HT1080 (cell line): ENCODE measurements at places on chromosomes 5 and 9.

GRCh38 chr5:176912115-176912514, 13.0 kb upstream of the HK3 start:
- DNase-seq, result no peak

GRCh38 chr9:136328622-136329041, 1.3 kb downstream of the GPSM1 start:
- no peak for DNase-seq

GRCh38 chr5:150599917-150600511, 40.4 kb upstream of the SYNPO start:
- peak; percentile 56 for DNase-seq

DNA sequence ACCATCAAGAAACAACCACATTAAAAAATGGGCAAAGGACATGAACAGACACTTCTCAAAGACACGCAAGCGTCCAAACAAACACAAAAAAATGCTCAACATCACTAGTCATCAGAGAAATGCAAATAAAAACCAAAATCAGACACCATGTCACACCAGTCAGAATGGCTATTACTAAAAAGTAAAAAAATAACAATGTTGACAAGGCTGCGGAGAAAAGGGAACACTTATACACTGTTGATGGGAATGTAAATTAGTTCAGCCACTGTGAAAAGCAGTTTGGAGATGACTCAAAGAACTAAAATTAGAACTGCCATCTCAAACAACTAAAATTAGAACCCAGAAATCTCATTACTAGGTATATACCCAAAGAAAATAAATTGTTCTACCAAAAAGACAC, 80.4 kb downstream of the CAAP1 start:
- DNase-seq, result no peak

GRCh38 chr5:2523180-2523579, 228.3 kb downstream of the IRX2 start:
- no peak for DNase-seq

DNA sequence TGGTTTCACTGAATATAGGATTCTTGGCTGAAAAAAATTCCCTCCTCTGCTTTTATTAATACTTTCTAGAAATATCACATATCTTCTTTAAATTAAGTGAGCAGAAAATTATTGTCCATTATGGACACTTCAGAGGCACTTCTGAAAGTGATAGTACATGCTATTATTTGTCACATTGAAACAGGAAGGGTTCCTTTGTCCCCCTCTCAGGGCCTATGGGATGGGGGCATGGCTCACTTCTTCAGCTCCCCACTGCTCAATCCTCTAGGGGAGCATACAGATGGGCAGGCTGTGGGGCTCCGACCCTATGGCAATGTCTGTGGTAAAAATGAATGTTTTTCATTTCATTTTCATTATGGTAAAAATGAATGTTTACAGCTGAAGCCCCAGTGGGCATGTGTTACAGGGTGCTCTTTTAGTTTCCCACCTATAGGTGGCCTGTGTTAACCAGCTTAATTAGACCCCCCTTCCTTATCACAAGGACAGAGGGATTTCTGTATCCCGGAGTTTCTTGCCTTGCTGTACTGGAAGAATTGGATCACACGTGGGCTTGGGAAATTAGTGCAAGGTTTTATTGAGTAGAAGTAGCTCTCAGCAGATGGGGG, 1225.2 kb downstream of the PTPRD start:
- DNase-seq, result peak; percentile 7

GRCh38 chr5:158637039-158637438, 462.7 kb downstream of the EBF1 start:
- DNase-seq, result no peak

- DNase-seq, result peak; percentile 45
Measured at GRCh38 chr5:122311961-122312590, at the start of gene SNCAIP. Gene SNCAIP, plus strand, starts transcription at chr5:122312237. Its CDS starts 78,898 bp downstream, at chr5:122391135.

GRCh38 chr9:4615251-4615650, 46.8 kb upstream of the PLPP6 start:
- DNase-seq, result no peak

DNA sequence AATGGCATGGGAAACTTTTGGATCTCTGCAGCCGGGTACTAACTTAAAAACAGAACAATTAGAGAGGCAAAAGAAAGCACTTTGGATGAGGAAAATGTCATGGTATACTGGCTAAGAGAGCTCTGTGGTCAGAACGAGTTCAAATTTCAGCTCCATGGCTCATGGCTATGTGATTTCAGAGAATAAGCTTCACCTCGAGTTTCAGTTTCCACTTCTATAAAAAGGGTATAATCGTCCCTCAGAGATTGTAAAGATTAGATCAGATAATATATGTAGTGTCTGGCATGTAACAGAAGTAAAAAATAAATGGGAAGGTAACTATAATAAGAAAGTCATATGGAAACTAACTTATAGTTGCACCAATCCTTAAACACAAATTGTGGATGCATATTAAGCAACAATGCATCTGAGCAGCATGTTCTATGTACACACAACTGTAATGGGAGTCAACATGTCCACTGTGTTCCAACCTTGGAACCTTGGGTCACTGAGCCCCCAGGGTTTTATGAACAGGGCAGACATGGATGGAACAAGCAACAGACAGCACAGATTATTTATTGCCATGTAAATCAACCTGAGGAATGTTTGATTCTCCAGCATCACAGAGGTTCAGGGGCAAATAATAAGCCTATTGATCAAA, 145.4 kb downstream of the MAPKAP1 start:
- DNase-seq, result no peak

DNA sequence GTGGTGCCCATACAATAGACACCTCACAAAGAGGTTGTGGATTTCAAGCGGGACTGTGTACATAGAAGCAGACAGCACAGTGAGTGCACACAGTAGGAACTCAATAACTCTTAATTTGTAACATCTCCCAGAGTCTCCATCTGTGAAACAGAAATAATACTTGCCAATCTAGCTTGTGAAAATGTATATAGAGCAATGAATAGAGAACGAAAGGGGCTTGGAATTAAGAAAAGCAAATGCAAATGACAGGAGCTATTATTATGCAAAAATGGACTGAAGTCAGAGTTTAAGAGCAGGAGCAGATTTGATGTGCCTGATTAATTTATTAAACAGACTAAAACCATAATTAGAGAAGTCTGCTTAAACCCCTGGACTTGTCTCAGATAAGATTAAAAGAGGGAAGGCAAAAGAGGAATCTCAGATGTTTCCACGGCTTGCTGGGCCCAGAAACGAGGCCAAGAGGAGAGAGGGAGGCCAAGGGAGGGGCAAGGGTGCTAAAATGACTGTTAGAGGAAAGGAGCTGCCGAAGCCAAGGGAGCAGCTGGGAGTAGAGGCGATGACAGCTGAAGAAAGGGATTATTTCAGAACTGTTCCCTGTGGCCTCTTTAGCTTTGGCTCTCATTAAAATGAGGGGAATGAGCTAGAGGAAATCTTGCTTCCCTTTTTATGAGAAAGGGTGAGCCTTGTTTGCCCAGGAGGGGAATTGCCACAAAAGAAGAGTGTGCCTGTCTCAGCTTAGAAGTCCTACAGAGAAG, 72.1 kb downstream of the FEM1C start:
- no peak for DNase-seq

- no peak for DNase-seq
Measured at GRCh38 chr5:131394128-131394527, 130.3 kb downstream of the CDC42SE2 start.

GRCh38 chr5:142046191-142046590, 33.4 kb upstream of the GNPDA1 start:
- no peak for DNase-seq

DNA sequence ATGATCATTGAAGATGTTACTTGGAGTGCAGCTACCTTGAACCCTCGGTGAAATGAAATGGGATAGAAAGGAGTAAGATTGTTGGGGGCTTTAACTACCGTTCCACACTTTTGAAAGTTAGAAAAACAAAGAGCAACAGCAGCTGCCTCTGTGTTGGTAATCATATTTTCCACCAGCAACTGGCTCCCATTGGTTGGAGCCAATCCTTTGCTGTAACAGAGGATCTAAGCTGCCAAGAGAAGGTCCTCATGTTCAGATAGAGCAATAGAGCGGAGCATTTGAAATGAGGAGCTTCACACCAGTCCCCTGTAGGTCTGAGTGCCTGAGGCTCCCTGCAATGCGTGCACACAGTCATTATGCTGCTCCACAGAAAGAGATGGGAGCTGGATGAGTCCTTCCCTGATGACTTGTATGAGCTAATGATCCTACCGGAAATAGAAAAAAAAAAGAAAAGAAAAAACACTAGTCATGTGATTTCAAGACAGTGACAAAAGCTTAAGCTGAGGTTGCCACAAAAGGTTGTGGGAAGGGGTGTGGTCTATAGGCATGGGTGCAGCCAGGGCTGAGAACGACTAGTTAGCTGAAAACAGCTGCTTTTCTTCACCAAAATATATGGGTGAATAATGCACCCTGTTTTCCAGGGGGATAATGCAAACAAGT, 300.7 kb downstream of the MLLT3 start:
- DNase-seq, result peak; percentile 52

DNA sequence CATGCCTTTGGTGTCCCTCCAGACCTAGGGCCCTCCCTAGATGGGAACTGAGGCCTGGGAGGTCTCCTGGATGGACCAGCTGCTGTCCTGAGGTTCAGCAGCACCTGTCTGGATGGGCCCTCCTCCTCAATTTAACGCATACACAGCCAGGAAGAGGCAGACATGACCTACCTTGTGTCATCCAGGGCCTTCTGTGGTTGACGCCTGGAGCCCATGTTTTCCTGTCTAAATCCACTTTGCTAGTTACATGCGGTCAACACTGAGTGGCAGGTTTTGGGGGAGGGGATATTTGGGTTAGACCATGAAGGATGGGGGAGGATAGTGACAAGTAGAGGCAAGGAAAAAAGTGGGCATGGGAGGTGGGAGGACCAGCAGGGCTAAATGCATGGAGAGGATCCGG, 3.1 kb upstream of the STC2 start:
- DNase-seq, result no peak

DNA sequence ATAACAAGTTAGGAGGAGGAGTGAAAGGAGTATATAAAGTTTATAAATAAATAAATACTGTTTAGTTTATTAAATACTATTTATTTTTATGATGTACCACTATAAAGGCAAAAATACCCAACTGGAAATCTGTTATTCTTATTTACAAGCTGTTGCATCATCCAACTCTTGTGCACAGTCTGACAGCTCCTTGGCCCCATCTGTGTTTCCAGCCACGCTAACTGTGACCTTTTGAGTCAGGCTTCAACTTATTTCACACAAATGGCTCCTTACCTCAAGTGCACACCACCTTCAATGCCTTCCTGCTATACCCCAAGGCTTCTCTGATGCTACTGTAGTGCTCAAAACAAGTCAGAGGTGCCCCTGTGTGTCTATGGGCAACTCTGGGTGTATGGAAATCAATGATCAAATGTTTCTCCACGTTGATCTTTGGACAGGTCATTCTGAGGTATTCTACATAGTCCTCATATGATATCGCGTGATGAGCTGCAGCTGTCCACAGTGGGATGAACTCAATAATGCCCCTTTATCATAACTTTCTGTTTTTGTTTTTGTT, 303.2 kb upstream of the GRAMD2B start:
- no peak for DNase-seq

DNA sequence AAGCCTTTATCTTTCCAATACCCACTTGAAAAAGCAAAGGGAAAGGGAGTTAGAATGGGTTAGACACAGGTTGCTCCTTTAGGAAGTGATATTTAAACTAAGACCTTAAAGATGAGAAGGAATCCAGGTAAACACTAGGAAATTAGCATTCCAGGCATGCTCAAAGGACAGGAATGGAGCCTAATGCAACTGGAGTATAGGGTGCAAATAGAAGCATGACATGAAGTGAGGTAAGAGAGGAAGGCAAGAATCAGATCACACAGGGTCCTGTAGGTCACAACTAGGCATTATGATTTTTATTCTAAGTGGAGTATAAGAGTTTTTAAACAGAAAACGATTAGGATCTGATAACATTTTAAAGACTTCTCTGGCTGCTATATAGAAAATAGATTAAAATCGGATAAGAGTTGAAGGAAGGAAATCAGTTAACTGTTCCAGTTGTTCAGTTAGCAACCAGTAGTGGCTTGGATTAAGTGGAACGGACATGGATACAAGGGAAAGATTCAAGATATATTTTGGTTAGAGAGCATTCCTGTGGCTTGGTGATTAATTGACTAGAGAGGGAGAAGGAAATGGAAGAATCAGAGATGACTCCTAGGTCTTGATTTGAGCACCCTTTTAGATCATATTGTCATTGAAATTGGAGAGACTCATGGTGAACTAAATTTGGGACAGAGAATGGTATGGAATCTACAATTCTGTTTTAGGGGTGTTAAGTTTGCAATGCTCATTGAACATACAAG, 95.9 kb downstream of the FBXO4 start:
- peak; percentile 77 for DNase-seq

GRCh38 chr9:76583256-76583655, 124.3 kb downstream of the GCNT1 start:
- no peak for DNase-seq

- DNase-seq, result no peak
Measured at GRCh38 chr9:36140086-36141084, 3.9 kb downstream of the GLIPR2 start.

GRCh38 chr9:28678097-28678496, 1104.8 kb upstream of the C9orf72 start:
- peak; percentile 65 for DNase-seq

- DNase-seq, result no peak
Measured at GRCh38 chr9:89291741-89292140, 19.3 kb upstream of the CKS2 start.

GRCh38 chr9:92654481-92655301, 15.2 kb downstream of the IPPK start:
- no peak for DNase-seq

- no peak for DNase-seq
Measured at GRCh38 chr5:173691931-173692330, 75.5 kb upstream of the BOD1 start.

GRCh38 chr5:181114844-181115778, 15.9 kb downstream of the OR2V1 start:
- DNase-seq, result peak; percentile 47
